ENCODE measurements at places on chromosomes 7 and 10.

- peak overlapping the region; percentile 69 for H3K27ac ChIP-seq
- H3K27me3 ChIP-seq = peaks cover 11% of the 10 kb centered on the region
- peak overlapping the region; percentile 88 for H3K4me3 ChIP-seq
- H3K36me3 ChIP-seq = no peaks in the 10 kb centered on the region
These were observed 58.7 kb upstream of the COMTD1 start for GRCh38 chr10:75294518-75294865.

GRCh38 chr10:83603708-83604107 lies 535.6 kb upstream of the GHITM start:
- DNase-seq = no peak
- no peak overlapping the region for H3K27ac ChIP-seq
- H3K36me3 ChIP-seq = no peaks in the 10 kb centered on the region
- H3K4me3 ChIP-seq = no peak overlapping the region
- H3K4me1 ChIP-seq = no peaks in the 10 kb centered on the region

- peaks cover 29% of the 10 kb centered on the region for H3K27me3 ChIP-seq
- peaks cover 5% of the 10 kb centered on the region for H3K36me3 ChIP-seq
- H3K27ac ChIP-seq = no peak overlapping the region
- peaks cover 14% of the 10 kb centered on the region for H3K4me1 ChIP-seq
These were observed 4.6 kb upstream of the SKAP2 start for GRCh38 chr7:26868841-26869495.

DNA sequence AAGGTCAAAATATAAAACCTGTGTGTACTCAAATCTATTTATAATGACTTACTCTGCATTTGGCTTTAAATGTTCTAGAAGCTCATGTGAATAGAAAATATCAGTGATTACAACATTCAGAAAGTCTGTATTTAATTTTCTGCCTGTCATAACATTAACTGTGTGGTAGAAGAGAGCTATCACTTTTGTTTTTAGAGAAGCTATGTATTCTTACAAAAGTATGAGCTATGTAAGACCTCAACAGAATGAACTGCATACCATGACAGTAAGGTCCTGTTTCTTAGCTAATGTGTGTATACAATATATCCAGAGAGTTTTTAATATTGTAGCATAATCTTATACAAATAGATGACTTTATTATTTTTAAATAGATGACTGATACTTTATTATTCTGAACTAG lies 61.5 kb downstream of the PTN start:
- H3K36me3 ChIP-seq = no peaks in the 10 kb centered on the region
- H3K4me3 ChIP-seq = no peak overlapping the region
- no peaks in the 10 kb centered on the region for H3K27me3 ChIP-seq

- H3K4me1 ChIP-seq = no peaks in the 10 kb centered on the region
- H3K36me3 ChIP-seq = no peaks in the 10 kb centered on the region
- peaks cover 3% of the 10 kb centered on the region for H3K27me3 ChIP-seq
- no peak for DNase-seq
These were observed 108.1 kb downstream of the CCDC71L start for GRCh38 chr7:106552645-106553445.

GRCh38 chr10:7789390-7789789 lies 1.4 kb downstream of the ATP5F1C start:
- H3K36me3 ChIP-seq = no peaks in the 10 kb centered on the region
- H3K4me3 ChIP-seq = no peak overlapping the region
- no peak for DNase-seq
- H3K27me3 ChIP-seq = no peaks in the 10 kb centered on the region
- H3K27ac ChIP-seq = no peak overlapping the region
